Activated naive CD4-positive, alpha-beta T cell (primary cell): ENCODE measurements at places on chromosomes 2 and 18.

- no peak for DNase-seq
These were observed 6.1 kb upstream of the SERPINB8 start for GRCh38 chr18:63963615-63964256.

- peak; percentile 27 for DNase-seq
These were observed 2.6 kb downstream of the TET3 start for GRCh38 chr2:73987109-73987947.

- DNase-seq: no peak
These were observed 107.1 kb upstream of the TCF4 start for GRCh38 chr18:55695091-55695490.

DNA sequence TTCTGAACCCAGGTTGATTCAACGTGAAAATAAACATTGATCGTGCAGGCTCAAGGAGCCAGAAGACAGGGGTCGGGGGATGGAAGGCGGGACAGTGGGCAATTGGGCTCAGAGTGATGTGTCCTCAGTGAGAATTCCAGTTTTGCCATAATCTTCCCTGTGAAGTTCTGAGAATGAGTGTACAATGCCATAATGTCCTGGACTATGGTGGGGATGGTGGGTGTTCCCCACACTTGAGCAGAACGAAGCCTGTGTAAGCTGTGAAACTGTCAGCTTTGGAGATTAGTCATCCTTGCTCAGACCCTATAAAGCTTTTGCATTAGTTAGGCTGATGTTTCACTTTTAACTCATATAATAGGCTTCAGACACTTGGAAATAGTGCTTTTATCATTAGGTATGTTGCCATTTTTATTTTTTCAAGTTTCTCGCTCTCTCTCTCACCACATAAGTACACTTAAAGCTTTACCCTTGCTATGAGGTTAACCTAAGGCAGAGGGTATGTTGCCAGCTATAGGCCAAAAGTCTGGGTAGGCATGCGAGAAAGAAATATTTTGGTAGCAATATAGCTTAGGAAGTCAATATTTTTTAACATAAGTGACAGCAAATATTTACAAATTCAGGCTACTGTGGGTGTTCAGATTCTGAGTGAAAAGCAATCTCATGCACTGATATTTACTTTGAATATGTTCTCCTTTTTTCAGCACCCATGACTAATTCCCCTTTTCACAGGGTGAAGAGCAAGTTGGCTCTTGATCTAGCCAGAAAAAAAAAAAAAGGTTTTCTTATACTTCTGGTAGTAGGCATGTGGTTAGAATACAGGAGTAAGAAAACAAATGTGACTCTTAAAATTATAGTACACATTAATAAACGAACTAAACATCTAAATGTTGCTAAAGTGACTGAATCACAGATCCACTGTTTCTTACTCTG is 47.2 kb downstream of the CDC42EP3 start:
- DNase-seq: no peak

DNA sequence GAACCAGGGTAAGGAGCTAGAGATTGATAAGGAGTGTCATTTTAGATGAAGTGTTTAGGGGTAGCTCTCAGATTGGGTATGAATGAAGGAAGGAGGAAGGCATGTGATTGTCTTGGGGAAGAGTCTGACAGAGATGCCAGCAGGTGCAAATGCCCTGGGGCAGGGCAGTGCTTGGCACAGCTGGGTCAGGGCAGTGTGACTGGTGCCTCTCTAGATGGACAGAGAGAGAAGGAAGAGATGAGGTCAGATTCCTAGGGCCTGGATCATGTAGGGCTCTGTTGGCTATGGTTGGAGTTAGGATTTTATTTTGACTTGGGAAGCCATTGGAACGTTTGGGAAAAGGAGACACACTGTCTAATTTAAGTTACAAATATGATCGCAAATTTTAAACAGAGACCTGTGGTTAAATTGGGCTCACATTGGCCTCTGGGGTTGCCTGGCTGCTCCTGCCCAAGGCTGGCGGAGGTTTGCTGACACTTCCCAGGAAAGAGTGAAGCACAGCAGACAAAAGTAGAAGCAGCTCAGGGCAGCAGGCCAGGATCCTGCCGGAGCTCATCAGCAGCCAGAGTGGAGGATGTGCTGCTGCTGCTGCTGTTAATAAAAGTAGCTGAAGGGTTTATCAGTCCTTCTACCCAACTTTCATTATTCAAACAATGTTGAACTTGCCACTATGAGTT is 32.7 kb upstream of the FHL2 start:
- DNase-seq: no peak

DNA sequence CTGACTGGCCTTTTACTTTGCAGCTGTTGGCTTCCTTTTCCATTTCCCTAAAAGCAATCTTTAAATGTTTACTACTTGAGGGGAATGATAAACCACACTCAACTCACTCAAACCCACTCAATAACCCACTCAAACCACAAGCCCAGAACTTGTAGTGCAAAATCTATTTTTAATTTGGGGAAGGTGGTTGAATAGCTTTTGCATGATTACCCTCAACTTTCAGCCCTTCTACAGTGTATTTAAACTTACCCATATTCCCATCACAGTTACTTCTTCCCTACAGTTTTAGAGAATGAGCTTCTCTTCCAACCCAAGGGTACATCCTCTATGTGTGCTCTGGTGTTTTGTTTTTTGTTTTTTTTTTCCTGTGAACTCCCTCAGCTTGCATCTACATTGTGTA is 636.1 kb downstream of the TDRD15 start:
- no peak for DNase-seq

DNA sequence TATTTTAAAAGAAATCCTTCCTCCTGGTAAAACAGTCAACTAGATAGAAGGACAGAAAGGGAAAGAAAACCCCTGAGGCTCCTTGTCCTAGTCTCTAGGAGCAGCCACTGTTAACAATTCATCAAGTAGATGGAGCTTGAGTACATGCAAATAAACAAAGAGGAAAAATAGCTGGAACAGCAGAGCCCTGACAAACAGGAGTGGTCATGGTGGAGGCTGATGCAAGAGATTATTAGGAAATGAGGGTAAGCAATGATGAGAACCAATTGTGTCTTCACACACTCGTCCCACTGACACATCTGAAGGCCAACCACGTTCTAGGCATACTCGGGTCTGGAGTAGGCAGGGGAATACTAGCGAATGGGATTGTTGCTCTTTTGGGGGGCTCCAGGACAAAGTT is 9.2 kb downstream of the DLGAP1 start:
- DNase-seq: no peak

DNA sequence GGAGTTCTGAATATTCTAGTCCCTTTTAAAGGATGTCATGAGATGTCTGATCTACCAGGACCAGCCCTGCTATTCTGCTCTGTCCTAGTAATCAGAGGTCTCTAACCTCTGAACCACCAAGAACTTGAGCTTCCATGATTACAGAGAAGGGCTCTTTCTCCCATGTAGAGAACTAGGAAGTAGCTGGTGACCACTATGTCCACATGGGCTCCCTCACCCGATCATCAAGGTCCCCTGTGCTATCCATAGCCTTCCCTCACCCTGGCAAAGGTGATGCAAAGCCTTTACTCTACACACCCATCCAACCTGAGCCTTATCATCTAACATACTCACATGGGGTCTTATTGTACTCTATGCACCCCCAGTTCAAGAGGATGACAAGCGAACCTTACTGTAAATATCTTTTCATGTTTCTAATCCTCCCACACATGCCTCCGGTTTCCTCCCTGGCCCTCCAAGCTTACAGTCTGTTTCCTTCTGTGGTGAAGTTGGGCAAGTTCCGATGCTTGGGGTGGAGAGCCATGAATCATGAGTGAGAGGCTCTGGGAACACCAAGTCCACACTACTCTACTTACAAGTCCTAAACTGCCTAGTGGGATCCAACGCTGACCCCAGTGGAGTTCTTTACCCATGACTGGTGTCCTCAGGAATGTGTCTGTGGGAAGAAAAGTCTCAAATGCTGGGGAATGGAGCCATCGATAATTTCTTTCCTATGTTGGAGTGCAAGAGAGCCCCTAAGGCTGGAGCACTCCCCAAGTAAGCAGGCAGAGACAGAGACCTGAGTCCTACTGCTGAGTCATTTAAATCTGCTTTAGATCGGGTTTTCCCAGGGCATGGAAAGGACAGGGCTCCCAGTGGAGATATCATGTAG is 73.3 kb upstream of the KLF7 start:
- no peak for DNase-seq

- no peak for DNase-seq
These were observed 36.6 kb downstream of the DPYSL5 start for GRCh38 chr2:26884486-26884885.

DNA sequence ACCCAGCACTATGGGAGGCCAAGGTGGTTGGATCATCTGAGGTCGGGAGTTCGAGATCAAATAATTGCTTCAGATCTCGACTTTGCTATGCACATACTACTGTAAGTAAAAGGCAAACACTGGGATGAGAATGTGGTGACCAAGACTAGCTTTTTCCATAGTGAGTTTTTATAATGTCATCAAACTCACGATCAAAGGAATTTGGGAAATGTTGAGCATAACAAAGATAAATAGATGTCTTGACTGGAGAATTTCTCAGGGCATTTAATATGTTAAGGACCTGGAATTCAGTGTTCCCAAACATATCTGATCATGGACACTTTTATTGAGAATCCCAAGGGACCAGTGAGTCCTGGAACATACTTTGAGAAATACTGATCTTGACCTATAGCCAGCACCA is 205.6 kb downstream of the ARHGAP15 start:
- no peak for DNase-seq

DNA sequence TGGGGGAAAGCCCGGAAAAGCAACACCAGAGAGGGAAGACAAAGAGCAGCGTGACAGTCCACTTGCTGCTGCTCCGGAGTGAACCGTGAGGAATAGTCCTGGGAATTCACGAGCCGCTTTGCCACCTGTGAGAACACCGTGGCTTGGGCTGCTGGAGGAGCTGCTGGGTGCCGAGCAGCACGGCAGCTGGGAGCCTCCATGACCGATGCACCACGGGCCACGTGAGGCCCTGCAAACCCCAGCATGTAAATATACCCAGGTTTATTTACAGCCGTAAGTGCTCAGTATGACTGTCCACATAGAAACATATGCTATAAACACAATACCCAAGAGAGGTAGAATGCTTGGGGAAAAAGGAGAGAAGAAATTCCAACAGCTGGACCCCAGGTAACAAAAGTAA is 65.1 kb downstream of the SMIM21 start:
- DNase-seq: no peak

DNA sequence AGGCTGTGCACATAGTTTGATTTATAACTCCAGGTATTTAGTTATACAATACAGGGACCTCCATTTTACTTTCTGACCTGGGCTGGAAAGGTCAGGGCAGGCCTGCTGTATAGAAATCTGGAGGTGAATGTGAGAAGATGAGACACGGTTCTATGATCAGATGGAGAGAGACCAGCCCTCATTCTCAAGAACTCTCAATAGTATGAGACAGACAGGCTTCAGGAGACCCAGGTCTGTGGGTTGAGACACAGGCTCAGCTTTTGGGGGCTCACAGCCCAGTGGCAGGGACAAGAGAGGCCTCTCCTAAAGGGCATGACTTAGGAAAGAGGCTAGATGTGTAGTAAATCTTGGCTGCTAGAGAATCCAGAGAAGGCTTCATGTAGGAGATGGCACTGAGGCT is 719 bp upstream of the ATP6V1B1 start:
- no peak for DNase-seq

- DNase-seq: no peak
These were observed 127.4 kb downstream of the DPP4 start for GRCh38 chr2:161946489-161947107.

DNA sequence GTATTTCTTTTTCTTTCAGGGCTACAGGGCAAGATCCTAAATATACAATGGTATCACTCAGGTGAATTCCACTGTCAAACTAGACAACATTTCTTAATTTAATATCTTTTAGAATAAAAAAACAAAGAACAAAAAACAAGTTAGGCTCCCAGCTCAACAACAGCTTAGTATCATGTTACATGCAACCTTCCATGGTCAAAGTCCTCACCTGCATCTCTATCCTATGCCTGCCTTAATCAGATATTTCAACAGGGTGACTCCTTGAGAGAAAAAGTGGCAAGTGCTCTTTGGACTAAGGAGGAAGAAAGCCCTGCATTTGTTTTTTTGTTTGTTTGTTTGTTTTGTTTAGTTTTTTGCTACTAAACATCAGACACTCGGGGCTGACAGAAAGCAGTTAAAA is 50.2 kb downstream of the WDFY1 start:
- no peak for DNase-seq

DNA sequence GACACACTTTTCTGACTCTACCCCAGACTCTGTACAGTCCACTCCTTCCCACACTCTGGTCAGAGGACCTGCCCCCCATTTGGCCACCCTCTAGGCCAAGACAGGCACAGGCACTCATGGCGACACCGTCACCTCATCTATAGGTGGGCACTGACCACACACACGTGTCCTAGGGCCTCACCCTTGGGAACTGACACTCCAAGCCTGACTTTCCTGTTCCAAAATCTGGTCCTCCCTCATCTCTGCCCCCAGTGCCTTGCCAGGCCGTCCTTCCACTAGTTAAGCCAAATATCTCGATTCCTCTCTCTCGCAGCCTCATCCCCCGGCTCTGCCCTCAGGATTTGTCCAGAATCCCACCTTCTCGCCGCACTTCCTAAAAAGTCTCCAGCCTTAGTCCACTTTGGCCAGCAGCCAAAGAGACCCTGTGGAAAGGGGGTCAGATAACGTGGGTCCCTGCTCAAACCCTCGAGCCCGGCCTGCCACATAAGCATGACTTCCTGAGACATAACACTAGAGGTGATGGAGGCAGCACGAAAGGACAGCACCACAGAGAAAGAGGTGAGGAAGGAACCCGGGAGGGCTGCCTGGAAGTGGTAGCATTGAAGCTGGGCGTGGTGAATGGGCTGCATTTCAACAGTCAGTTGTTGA is 105.8 kb upstream of the OTOS start:
- no peak for DNase-seq

DNA sequence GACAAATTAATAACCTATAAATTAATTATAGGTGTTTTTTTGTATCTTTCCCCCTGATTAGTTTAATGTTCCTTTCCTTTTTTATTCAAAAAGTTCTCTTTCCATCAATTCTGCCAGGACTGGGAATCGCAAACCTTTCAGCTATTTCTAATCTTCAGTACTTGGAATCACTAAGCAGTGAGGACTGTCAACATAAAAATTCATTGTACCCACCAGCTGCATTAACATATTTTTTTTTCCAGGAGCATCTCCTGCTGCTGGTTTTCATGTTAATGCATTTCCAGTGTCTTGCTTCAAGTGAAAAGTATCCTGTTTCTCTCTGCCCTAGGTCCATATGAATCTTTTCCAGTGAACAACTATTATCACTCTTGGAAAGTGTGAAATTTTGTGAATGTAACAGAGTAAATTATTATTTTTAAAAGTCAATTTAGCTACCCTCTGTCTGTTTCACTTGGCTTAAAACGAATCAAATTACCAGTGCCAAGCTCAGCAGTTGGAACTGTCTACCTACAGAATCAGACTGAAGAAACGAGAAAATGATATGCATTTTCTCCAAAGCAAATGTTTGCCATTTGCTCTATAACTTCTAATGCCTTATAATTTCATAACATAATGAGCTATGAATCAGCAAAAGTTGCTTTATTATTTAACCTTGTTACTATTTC is 804.4 kb downstream of the EPHA4 start:
- DNase-seq: no peak

DNA sequence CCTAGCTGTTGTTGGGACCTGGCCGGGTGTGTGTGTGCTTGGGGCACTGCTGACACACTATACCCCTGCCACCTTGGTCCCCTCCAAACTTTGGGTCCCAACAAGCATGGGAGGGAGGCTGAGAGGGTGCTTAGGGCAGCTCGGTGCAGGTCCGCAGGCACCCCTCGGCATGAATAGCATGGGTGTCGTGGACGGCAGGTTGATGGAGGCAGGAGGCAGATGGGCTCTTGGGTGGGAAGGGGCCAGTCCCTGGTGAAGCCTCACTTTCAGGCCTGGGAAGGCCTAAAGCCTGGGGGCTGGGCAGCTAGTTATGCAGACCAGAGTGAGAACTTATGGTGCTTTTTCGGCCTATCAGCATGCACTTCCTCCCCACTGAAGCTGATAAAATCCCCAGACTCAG is 164.2 kb downstream of the CDH19 start:
- no peak for DNase-seq
